Left lung (tissue), 14 donors: ENCODE measurements at places on chromosomes 1 and 21. TPM values are rescaled to one million over a fixed set of nuclear protein-coding genes. Genes with fewer than 3 reads are reported as not detected.

DNA sequence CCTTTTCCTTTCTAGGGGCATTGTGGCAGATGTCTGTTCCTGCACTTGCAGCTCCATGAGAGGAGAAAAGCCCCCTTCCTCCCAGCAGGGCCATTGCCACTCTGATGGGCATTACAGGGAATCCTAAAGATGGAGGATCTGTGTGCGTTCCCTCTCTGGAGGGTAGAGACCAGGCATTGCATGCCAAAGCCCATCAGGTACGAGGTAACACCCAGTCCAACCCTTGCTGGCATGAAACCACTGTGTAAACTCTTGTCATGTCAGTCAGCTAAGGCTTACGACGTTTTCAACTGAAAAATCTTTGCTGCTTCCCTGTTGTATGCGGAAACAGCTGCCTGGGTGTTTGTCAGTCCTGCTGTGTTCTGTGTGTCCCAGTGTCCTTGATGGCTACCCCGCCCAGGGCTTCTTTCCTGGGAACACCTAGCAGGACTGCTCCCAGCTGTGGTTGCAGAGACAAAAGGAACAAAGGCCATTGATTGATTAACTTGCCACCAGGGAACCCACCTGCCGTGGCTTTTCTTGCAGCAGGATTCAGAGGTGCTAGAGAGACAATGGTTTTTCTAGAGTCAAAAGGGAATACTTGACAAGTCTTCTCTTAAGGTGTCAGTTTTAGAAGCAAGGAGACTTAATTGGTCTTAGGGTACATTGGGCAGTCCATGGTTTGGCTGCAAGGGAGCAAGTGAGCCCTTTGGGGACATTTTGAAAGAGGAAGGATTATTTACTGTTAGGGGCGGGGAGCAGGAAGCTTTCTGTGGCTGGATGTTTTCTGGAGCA is 24.6 kb downstream of the B3GALT5 start:
- no peak for DNase-seq

GRCh38 chr1:53766831-53767405 is 28.0 kb upstream of the GLIS1 start:
- DNase-seq = no peak

ZNF648 gene
- total RNA-seq = 0.10 TPM

AMIGO1 gene
- 8.1 TPM for total RNA-seq

GNG4 gene
- not detected for total RNA-seq
